Globus pallidus (tissue), 1 donor: ENCODE measurements at places on chromosomes 7 and 10.

- peak; percentile 10 for DNase-seq
Measured at GRCh38 chr7:90677486-90678404, 81.6 kb downstream of the CDK14 start.

DNA sequence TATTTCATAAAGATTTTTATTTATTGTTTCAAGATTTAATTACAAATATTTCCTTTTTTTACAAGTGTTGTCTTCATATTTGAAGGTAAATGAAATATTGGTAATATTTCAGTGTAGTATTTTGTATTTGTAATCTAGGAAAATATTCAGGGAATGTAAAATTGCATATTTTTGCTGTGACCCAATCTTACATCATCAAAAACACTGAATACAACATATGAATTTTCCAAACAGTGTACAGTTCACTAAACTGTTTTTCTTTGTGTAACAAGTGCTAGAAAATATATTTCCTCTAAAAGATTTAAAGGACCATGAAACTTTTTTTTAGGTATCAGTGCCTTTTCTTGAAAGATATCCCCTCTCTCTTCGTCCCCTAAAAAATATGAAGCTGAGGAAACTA lies 251.9 kb upstream of the KCND2 start:
- no peak for DNase-seq

DNA sequence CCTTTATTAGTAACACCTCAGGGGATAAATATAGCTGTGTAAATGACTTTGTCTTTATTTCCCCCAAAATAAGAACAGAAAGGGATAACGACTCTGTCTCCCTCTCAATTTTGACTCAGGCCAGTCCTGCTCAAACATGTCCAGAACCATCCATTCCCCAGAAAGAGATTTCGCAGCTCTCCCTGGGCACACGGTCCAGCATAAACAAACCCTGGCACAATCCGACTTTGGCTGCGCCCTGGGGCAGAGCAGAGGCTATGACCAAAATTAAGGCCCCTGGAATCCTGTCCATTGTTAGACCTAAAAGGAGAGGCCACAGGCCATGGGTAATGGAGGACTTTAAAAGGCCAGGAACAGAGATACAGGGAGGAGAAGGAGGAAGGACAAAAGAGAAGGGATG lies 99.1 kb downstream of the PRPF18 start:
- DNase-seq: no peak

- DNase-seq: no peak
Measured at GRCh38 chr7:114919587-114919986, 2.3 kb upstream of the MDFIC start.

DNA sequence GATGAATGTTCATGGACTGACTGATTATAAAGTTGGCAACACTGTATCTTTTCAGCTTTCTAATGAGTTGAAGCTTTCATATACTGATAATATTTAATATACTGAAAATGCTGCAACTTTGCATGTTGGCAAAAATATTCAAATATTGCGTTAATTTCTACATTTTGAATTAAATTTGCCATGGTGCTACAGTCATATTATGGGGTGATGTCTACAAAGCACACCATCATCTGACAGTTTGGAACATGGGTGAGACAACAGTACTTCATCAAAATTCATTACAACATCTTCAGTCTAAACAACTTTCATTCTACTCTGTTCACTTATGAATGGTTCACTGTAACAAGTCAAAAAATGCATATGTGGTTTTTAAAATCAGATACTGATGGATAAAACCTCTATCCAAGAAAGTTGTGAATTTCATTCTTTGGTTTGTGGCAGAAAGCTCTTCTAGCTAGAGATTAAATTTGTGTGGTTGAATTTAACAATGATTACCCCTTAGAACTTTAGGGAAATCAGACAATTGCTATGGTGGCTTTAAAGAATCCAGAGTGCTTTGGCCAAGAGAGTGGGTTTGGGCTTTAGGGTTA lies 136.4 kb downstream of the TMEM26 start:
- no peak for DNase-seq

DNA sequence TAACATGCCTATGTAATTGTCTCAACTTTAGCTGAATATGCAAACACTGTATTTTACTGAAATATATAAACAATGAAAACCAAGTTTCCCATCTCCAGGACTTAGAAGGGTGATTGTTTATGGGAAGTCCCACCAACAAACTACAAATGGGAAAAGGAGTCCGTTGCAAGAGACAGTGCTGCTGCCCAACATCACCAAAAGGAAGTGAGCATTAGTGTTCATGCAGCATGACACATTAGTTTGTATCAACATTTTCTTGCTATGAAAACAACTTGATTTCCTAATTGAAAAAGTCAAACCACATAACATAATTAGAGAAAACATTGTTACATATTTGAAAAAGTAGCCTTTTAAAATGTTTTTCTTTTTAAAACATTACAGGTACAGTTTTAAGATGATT lies 138.5 kb downstream of the ZNF438 start:
- no peak for DNase-seq

GRCh38 chr7:1358376-1359050 lies 100.8 kb downstream of the MICALL2 start:
- no peak for DNase-seq

GRCh38 chr10:16384021-16384420 lies 52.8 kb upstream of the PTER start:
- DNase-seq: no peak

DNA sequence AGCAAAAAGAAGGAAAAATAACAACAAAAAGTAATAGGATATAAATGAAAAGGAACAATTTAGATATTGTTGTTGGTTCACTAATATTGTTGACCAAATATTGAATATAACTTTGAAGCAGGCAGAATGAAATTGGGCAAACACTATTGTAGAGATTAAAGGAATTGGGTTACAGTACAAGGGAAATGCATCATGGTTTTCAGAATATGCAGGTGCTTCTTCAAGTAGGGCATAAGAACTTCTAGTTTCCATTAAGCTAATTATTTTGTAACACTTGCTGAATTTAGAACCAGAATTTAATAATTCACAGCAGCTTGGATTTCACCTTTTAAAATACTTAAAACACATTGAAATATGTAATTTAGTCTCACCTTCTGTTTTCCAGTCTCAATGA lies 36.5 kb downstream of the RPA3 start:
- DNase-seq: no peak

DNA sequence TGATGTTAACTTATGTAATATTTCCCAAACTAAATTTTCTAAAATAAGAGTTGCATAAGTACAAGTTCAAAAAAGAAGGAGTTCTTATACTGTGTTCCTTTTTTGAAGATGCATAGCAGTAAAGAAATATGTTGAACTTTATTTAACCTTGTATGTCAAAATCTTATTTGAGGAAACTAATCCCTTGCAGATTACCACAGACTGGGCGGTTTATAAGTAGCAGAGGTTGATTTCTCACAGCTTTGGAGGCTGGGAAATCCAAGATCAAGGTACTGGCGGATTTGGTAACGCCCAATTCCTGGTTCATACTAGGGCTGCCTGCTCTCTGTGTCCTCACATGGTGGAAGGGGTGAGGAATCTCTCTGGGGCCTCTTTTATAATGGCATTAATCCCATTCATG lies 68.5 kb downstream of the GNAT3 start:
- no peak for DNase-seq

DNA sequence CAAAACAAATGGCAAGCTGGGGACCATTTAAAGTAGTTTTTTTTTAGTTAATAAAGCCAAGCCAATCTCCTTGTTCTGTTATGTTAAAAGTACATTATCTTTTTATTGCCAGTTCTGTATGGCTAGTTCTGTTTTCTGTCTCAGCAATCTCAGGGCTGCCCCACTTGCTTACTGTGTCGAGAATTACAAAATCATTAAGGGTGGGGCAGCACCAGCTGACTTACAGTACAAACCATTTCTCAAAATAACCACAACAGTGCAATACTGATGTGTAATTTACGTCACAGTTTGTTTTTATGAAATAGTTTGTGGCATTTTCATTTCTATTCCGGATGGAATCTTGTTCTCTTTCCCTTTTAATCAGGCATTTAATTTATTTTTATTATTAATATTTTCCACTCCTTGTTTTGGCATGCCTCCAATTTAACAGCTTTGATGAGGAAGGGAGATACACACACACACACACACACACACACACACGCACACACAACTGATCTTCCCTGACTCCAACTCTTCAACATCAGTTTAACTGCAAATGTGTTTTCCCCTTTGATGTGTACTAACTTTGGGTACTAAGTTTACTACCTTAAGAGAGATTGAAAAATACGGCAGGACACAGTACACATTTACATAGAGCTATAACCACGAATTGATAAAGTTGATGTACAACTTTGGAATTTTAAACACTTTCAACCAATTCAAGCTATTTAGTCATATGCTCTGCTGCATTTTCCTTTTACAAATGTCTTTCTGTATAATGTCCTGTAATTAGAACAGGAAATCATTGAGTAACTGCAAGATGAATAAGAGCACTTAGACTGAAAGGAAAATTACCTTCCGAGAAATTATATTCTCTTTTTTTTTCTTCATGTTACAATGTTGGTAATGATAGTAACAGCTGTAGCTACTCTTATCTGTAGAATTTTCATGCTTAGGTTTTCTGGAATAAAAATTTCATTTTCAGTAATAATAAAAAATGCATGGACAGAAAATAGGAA lies 91.5 kb downstream of the ARID5B start:
- DNase-seq: no peak

DNA sequence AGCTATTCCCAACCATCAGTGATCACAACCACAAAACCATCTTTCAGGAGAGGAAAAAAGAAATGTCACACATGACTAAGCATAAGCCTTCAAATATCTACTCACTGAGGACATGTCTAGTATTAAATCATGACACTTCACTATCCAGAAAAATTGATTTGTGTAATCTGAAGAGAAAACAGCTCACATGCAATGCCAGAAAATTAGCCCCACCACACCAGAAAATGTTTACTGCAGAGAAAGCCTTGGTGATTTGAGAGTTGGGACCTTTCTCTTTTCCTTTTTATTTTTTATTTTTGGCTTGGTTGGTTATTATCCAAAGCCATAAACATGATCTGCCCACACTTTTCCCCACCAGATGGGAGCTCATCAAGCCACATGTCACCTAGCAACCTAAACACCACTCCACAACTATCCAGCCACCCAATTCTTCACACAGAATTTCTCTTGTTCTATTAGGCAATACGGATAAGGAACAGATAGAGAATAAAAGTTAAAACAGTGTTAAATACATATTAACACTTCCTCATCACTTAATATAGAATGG lies 3.1 kb downstream of the PARD3 start:
- DNase-seq: no peak

DNA sequence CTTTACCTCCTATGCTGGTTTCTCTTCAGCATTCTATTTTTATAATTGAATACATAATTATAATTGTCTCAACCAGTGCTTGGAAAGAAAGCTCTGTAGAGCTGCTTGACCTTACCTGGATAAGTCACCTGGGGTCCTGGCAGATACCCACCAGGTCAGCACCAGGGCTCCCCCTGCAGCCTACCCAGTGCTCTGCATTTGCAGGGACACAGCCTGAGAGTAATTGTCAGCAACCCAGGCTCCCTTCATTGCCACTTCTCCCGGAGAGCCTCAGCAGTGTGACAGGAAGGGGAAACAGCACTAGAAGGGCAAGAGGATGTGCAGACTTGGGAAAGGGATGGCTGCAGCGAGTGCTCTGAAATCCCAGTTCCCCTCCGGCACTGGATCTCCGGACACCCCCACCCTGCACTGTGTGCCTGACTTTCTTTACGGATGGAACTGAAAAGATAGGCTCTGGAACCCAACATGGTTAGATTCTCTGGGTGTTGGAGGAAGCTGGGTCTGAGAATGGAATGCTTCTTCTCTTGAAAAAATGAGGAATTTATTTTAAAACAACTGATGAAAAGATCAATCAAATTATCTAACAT lies 11.4 kb upstream of the PAX4 start:
- DNase-seq: no peak

DNA sequence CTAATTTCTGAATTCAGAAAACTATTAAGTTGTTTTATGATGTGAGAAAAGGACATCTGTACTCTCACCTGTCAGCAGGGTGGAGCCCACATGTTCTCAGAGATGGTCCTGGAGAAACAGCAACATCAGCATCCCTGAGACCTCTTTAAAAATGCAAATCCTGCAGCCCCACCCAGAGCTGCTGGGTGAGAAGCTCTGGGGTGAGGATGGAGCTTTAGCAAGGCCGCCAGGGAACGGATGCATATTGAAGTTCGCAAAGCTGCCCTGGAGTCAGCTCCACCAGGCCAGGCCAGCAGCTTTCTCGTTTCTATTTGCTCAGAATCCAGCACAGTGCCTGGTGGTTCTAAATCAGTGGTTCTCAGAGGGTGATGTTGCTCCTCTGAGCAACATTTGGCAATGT lies 49.1 kb downstream of the PRKCQ start:
- DNase-seq: no peak

GRCh38 chr10:106713846-106714245 lies 450.7 kb downstream of the SORCS1 start:
- no peak for DNase-seq
